NCI-H446 (cell line): ENCODE measurements at places on chromosomes 1 and 21.
A peak's percentile ranks its signal among the peaks of the same experiment; 100 is the strongest.

- no peak for DNase-seq
These were observed 30.9 kb downstream of the VWA5B1 start for GRCh38 chr1:20321573-20321972.

DNA sequence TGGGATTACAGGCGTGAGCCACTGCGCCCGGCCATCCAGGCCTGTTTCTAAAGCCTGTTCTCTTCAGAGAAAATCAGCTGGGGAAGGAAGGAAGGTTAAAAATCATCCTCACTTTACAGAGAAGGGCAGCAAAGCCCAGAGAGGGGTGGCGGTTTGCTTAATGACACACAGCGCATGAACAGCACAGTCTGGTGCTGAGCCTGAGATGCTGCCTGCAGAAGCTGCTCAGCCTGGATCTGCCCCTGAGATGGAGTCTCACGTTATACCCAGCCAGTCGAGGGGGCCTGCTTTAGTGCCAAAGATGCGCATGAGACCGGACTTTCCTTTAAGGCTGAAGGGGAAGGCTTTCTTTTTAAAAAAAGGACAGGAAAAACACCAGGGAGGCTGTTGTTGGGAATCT, 21.3 kb downstream of the HTR6 start:
- DNase-seq = no peak

- no peak for DNase-seq
These were observed 1.4 kb upstream of the DENND2C start for GRCh38 chr1:114671011-114671938.

- no peak for DNase-seq
These were observed 1.8 kb downstream of the LAMB3 start for GRCh38 chr1:209650454-209650853.

DNA sequence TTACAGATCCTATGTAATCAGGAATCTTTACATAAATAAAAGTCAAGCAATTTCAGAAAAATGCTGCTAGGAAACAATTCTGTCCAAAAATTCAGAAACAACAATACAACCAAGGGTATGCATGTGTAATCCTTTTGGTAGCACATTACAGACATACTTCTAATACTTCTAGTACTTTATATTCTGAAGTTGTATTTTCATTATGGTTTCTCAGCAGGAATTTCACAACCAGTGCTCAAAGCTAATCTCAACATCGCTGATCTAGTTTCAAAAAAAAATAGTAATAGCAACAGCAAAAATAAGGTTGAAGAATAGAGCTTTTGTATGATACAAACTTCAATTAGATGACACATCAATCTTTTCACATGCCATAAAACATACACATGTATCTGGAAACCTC, 545.2 kb downstream of the LTN1 start:
- no peak for DNase-seq

DNA sequence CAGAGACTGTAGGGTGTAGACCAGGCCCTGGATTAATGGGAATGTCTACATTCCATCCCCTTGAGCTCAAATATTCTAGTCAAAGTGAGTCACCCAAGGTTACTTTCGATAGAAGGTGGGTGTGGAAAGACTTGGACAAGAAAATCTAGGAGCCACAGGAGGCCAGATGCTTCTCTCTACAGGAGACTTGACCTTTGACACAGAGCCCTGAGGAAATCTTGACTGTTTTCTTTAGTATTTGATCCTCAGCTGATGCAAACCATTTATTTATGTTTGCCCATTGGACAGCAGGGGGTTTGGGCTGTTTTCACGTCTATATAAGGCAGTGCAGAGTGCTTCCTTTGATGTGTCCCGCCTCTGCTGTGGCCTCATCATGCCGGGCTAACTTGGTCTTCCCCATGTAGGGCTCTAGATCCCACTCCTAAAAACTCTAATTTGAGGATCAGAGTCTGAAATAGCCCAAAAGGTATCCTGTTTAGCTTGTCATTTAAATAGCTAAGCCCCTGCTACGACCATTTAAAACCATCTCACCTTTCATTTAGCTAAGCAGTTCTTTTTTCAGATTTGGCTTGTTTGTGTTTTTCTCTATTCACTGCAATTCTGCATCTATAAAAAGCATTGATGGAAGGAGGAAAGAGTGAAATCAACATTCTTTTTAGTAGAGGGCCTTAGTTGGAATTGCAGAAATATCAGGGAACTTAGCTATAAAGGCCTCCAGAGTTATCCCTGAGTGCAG, 15.5 kb upstream of the MAP3K7CL start:
- DNase-seq = no peak

DNA sequence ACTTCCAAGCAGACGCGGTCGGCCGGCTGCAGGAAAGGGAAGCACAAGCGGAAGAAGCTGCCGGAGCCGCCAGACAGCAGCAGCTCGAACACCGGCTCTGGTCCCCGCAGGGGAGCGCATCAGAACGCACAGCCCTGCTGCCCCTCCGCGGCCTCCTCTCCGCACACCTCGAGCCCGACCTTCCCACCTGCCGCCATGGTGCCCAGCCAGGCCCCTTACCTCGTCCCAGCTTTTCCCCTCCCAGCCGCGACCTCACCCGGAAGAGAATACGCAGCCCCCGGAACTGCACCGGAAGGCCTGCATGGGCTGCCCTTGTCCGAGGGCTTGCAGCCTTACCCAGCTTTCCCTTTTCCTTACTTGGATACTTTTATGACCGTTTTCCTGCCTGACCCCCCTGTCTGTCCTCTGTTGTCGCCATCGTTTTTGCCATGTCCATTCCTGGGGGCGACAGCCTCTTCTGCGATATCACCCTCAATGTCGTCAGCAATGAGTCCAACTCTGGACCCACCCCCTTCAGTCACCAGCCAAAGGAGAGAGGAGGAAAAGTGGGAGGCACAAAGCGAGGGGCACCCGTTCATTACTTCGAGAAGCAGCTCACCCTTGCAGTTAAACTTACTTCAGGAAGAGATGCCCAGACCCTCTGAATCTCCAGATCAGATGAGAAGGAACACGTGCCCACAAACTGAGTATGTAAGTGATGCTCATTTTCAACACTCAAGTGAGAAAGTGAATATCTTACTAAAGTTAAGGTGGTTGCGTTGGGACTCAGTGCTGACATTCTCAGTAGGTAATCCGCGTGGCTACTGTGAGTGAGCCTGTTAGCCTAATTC, 25.5 kb downstream of the UTS2 start:
- no peak for DNase-seq

DNA sequence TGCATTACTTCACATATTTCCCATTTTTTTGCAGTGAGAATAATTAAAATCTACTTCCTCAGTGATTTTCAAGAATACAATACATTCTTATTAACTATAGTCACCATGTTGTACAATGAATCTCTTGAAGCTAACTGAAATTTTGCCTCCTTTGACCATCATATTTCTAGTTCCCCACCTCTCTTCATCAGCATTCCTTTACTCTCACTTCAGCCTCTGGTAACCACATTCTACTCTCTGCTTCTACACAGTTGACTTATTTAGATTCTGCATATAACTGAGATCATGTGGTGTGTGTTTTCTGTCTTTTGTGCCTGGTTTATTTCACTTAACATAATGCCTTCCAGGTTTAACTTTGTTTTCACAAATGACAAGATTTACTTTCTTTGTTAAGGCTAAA, 304.4 kb upstream of the LYPLAL1 start:
- DNase-seq = no peak

GRCh38 chr1:10687782-10688408, 108.6 kb downstream of the CASZ1 start:
- DNase-seq = no peak

GRCh38 chr21:41600556-41600955, 92.6 kb upstream of the TMPRSS2 start:
- DNase-seq = no peak

- no peak for DNase-seq
These were observed 64.6 kb downstream of the ERI3 start for GRCh38 chr1:44290250-44291094.

- DNase-seq = no peak
These were observed 13.5 kb downstream of the TMEM201 start for GRCh38 chr1:9601942-9602793.

DNA sequence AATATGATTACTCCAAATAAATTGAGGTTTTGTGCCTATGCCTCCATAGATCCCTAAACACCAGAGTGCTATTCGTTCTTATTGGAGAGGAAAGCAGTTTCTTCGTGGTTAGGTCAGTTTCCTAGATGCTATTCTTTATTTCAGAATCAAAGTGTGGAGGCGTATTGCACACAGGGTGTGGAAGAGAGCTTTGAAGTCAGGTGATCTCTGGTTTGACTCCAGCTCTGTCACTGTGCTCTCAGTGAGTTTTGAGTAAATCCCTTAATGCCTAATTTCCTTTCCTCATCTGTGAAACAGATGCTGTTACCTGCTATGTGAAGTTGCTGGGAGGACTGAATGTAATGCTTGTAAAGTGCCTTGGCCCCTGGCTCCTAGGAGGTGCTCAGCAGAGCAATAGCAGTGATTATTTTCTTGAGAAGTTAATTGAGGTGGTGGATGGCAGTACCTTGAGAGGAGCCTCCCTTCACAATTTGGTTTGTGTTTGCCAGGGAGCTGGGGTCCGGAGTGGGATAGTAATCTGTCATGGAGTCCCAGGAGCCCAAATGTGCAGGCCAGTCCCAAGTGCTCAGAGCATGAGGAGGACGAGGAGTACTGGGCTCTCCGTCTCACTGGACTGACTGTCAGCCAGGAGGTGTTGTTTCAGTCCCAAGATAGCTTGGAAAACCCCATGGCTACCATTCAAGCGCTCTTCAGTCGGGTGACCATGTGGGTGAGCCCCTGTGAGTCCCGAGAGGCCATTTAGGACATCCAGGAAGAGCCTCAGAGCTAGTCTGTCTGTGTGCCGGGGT, 14.9 kb downstream of the NTPCR start:
- no peak for DNase-seq

GRCh38 chr1:111603979-111604378, 15.6 kb upstream of the RAP1A start:
- DNase-seq = no peak

GRCh38 chr1:48749068-48749467, 27.6 kb downstream of the BEND5 start:
- no peak for DNase-seq

DNA sequence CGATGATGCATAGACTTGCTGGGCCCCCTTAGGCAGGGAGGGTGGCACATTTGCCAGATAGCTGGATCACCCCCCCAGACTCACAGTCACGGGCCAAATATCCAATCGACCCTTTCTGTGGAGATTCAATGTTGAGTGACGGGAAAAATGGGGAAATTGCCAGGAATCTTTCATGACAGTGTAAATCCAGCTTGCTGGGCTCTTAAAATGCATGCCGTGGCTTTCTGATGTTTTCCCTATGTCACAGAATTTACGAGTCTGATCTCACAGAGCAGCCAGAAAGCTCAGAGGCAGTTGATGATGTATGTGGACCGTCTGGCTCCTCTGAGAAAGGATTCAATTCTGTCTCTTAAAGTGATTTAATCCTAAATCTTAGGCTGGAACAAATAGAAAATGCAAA, 150.1 kb upstream of the ZNF644 start:
- peak; percentile 95 for DNase-seq

DNA sequence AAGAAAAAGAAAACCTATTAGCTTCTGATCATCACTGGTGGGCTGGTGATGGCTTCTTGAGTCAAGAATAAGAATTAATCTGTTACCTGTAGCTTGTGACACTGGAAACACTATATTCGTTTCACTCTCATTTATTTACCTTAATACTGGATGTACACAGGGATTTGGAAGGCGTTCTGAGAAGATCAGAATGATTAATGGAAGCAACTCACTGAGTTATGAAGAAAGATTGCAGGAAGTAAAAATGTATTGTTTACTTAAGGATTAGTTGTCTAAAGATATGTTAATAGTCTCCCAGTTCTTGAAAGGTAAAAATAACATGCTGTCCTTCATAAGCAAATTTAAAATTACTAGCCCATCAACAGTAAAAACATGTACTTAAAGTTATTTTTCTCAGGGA, 644.9 kb upstream of the NCAM2 start:
- DNase-seq = no peak

DNA sequence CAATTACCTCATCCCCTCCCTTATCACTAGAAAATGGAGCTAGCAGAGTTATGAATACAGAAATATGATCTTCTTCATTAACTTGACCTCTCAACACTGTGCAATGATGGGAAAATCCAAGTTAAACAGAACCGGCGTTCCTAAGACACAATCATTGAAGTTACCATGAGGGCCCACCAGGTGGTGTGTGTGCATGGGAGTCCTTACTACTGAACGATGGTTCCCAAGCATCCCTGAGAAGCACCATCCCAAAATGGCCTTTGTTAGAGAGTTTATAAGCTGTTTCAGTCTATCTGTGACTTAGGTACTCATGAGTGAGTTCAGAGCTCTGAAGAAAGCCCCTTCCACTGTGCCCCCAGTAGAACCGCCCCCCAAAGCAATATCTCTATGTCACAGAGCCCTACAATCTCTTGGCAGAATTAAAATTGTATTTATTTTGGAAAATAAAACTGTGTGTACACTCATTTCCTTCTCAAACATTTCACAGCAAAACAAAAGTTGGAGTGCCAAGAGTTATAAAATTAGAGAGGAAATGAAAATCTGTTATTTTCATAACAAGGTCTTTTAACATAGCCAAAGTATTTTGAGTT, 56.8 kb downstream of the PLD5 start:
- peak; percentile 72 for DNase-seq

GRCh38 chr1:180981596-180982387, 40.9 kb downstream of the STX6 start:
- no peak for DNase-seq

GRCh38 chr1:169186106-169186505, 79.6 kb downstream of the ATP1B1 start:
- DNase-seq = no peak

GRCh38 chr1:29286194-29286767, 50.0 kb downstream of the PTPRU start:
- no peak for DNase-seq

- DNase-seq = no peak
These were observed at the start of gene SEMA4A for GRCh38 chr1:156153362-156153761. Gene SEMA4A (plus strand): TSS chr1:156153585. CDS start chr1:156154579, 994 bp downstream.

DNA sequence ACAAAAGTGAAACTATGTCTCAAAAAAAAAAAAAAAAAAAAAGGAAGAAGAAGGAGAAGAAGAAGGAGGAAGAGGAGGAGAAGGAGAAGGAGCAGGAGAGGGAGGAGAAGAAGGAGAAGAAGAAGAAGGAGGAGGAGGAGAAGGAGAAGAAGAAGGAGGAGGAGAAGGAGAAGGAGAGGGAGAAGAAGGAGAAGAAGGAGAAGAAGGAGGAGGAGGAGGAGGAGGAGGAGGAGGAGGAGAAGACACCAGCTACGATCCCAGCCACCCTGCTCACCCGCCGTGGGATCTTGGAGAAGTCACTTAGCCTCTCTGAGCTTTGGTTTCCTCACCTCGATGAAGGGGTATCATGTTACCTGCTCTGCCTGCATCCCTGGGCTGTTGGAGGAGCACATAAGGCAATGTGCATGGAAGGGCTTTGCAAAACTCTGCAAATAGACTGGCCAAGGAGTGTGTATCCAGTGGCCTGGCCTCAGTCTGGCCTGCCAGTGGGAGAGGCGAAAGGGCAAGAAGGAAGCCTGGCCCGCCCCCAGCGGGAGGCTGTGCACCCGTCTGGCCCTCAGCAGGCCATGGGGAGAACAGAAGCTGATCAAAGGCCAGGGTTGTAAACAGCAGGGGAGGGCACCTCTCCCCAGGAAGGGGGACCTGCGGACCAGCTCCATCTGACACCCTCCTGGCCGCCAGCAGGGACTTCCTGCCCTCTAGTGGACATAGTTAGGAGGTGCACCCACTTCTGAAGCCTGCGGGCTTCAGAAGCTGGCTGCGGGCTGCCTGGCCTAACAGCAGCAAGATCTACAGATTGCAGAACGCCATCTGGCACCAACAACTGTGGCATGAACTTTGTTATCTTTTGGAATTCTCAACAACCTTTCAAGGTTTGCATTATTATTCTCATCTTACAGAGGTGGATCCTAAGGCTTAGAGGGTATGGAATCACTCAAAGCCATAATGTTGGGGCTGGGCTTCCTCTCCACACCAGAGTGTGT, 19.2 kb upstream of the CDK18 start:
- DNase-seq = peak; percentile 88

GRCh38 chr1:200873116-200873670, 412 bp downstream of the GPR25 start:
- no peak for DNase-seq
